ENCODE measurements at places on chromosomes 3 and 15. TPM values are rescaled to one million over a fixed set of nuclear protein-coding genes. Genes with fewer than 3 reads are reported as not detected.
A peak's percentile ranks its signal among the peaks of the same experiment; 100 is the strongest.

The STRA6 gene
- total RNA-seq, result 0.29 TPM

The ADGRG7 gene
- not detected for total RNA-seq

- peak; percentile 3 for DNase-seq
Measured at GRCh38 chr3:127216415-127217261, 23.7 kb downstream of the PRR23E start.

DNA sequence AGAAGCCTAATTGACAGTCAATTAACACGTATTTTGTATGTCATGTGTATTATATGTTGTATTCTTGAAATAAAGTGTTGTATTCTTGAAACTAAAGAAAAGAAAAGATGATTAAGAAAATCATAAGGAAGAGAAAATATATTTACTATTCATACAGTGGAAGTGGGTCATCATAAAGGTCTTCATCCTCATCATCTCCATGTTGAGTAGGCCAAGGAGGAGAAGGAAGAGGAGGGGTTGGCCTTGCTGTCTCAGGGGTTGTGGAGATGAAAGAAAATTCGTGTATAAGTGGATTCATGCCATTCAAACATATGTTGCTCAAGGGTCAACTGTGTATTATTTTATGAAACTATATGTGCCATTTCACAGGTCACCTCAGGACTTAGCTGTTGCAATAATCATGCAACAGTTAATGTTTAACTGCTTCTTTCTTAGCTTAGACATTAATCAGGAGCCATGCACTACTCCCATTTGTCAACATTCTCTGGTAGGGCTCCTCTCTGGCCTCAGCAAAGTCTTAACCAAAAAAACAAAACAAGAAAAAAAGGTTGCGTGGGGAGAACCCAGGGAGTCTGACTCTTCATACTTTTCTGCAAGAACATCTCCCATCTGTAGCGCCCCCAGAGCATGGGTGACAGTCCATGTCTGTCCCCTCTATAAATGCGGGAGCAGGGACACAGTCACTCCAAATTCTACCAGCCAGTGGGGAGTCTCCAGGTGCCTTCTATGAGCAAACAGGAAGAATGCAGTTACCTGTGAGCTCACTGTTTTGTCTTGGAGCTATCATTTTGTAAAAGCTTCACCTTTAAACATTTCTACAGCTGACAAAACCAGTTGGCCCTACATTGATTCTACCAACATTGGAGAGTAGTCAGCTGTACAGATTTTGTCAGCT lies 19.9 kb upstream of the LRRC2 start:
- no peak for DNase-seq

GRCh38 chr3:151795276-151795675 lies 18.6 kb upstream of the AADAC start:
- DNase-seq, result peak; percentile 97

DNA sequence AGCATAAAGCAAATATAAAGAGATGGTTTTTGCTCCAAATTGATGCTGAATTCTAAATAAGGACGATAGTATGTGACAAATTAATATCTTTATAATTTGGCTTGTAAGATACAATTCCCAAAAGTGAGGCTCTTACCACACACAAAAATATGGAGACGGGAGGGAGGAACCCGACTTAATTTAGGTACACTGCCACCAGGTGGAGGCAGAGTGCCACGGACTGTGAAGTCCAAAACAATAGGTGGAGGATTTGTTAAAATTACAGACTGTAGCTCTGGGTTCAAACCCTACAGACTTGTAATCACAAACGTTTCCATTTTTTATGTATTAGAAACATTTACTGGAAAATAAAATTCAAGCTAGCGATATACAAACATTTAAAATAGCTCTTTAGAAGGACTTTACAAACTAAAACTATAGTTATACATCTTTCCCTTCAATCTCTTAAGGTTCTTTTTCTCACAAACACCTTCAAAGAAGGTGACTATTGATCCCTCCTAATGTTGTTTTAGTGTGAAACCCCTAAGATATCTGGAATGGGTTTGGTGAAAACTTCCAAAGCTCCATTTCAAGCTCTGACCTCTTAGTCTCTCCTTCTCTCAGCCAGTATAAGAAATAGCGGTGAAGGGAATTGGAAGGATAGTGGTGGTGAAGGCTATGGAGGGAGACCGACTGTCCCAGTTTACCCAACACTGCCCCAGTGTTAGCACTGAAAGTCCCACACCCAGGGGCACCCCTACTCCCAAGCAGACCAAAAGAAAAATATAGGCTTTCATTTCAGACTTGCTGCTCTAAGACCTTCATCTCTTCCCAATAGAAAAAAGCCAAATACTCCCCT lies 89.7 kb downstream of the AQP9 start:
- DNase-seq, result peak; percentile 83

GRCh38 chr15:62416526-62416925 lies 251.4 kb upstream of the C2CD4B start:
- DNase-seq, result no peak

- DNase-seq, result no peak
Measured at GRCh38 chr3:161310649-161311423, 60.5 kb downstream of the SPTSSB start.

The AGBL1 gene
- total RNA-seq, result not detected

DNA sequence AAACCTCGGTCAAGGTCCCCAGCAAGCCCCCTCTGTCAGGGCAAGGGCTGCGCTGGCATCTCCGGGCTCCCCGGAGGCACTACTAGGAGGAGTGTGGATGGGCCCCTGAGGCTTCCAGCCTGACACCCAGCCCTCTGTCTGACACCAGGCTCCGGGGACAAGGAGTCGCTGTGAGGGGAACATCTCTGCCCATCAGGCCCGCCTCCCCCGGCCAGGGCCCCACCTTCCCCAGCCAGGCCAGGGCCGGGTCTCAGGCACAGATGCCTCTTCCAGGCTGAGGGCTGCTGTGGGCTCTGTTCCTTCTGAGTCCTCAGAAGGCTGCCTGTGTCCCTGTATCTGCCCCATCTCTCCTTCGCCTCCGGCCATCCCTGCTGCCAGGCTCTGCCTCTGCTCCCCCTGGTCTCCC lies 15.8 kb downstream of the CSPG4 start:
- no peak for DNase-seq

DNA sequence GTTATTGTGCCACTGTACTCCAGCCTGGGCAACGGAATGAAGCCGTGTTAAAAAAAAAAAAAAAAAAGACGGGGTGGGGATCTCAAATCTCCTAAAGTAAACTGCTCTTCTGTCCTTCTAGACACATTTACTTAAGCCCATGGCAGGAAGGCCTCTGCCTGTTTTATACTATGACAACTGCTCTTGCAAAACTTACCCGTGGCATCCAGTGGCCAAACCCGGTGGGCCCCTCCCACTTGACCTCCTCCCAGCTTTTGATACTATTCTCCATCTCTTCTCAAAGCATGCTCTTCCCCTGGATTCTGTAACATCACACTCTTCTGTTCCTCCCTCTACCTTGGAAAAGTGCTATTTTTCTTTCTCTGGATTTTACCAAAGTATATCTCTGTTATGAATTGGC lies 112.2 kb downstream of the RFTN1 start:
- no peak for DNase-seq

GRCh38 chr3:40262331-40262730 lies 47.2 kb upstream of the EIF1B start:
- no peak for DNase-seq

DNA sequence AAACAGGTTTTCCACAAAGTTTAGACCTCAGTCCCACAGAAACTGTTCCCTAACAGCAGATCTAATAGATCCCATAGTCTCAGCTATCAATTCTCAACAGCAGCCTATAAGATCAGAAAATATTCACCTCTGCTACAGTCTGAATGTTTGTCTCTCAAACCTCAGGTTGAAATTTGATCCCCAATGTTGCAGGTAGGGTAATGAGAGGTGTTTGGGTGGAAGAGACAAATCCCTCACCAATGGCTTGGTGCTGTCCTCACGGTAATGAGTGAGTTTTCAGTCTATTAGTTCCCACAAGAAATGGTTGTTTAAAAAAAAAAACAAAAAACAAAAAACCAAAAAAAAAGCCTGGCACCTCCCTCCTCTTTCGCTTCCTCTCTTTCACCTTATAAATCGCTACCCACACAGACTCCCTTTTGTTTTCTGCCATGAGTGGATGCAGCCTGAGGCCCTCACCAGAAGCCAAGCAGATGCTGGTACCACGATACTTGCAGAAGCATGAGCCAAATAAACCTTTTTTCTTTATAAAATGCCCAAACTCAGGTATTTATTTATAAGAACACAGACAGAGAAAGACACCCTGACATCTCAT lies 14.2 kb downstream of the ZNF280D start:
- no peak for DNase-seq

The RHCG gene
- not detected for total RNA-seq

DNA sequence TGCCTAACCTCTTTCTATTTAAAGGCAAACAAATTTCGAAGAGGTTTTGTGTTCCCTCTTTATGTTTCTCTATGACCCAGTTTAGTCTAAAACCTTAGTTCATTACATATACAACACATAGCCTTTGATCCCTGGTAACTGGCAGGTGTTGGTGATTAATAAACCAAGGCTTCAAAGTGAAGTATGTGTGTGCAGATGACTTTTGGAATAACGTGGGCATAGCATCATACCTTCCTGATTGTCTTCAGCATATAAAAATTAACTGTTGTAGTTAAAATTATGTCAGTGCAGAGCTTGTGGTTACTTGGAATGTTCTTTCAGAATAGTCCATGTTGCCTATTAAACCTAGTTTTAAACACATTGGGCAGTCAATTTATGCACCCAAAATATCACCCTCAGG lies 608.3 kb downstream of the ROBO2 start:
- no peak for DNase-seq

DNA sequence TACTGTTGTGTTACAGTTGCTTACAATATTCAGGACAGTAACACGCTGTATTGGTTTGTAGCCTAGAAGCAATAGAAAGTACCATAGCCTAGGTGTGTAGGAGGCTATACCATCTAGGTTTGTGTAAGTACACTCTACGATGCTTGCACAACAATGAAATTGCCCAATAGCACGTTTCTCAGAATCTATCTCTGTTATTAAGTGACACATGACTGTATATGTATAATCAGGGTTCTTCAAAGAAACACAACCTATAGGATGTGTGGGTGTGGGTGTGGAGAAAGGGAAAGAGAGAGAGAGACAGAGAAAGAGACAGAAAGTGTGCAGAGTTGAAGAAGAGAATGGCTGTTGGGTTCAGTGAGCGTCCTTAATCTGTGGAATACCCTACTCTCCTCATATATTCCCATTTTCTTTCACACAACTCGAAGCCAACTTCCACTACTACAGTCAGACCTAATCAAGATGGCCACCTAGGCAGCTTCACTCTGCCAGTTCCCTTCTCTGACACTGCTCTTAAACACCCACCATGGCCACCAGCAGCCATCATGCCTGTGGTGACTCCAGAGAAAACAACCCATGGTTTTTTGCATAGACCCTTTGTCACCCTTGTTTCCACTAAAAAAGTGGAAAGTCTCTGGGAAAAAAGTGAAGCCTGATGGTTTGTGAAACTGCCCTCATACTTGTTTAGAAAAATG lies 5.8 kb upstream of the PPP4R2 start:
- DNase-seq, result no peak

GRCh38 chr3:119310071-119310470 lies 15.9 kb downstream of the ARHGAP31 start:
- peak; percentile 81 for DNase-seq

The AADACL2 gene
- total RNA-seq, result not detected

DNA sequence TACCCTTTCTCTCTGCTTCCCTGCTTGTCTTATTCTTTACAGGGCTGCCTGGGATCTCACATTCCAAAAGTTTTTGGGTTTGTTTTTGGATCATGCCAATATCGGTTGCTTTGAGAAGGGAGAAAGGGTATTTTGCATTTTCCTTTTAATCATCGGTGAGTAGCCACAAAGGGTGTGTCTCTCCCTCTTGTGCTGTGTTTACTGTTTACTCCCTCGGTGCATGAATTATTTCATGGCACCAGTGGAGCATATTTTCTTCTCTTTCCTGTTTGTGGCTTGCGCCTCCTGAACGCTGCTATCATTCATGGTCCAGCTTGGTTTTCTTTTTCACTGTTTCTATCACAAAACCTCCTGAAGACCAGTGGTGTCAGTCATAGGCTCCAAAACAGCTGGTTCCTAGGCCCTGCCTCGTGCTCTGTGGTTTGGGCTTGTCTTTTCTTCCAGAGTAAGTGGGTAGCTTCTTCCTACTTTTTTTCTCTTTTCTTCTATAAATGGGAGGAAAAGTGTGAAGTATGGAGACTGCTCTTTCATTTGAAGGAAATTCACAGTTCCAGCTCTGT lies 54.9 kb downstream of the IGF1R start:
- no peak for DNase-seq

GRCh38 chr15:63264688-63265293 lies 12.6 kb upstream of the APH1B start:
- no peak for DNase-seq

The TUSC7 gene
- total RNA-seq, result not detected

- DNase-seq, result no peak
Measured at GRCh38 chr15:79233236-79233635, 49.3 kb upstream of the ANKRD34C start.

The LRRC34 gene
- total RNA-seq, result 3.8 TPM

GRCh38 chr3:127754411-127755304 lies 67.7 kb downstream of the MGLL start:
- no peak for DNase-seq

DNA sequence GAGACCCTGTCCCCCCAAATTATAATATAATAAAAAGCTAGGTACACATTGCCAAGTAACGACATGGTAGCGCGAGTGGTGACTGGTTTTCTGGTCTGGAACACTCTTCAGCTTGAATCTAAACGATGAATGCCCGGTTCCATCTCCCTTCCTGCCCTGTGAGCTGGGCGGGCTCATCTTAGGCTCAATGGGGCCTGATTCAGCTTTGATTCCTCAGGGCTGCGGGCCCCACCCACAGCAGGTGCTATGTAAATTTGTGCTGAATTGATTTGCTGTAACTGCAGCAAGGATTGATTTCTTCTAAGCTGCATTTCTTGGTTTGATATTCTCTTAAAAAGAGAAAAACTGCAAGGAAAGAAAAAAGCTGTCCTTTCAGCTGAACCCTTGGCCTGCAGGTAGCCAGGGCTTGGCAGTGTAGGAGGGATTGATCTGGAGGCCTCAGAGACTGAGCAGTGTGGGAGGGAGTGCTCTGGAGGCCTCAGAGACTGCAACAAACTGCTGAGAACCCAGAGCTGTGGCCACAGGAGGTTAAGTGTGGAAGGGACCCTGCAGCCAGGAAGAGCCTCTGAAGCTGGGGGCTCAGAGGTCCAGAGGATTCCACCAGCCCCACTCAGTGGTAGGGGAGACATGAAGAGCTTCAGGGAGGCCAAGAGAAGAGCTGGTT lies 231.6 kb downstream of the XXYLT1 start:
- DNase-seq, result no peak

DNA sequence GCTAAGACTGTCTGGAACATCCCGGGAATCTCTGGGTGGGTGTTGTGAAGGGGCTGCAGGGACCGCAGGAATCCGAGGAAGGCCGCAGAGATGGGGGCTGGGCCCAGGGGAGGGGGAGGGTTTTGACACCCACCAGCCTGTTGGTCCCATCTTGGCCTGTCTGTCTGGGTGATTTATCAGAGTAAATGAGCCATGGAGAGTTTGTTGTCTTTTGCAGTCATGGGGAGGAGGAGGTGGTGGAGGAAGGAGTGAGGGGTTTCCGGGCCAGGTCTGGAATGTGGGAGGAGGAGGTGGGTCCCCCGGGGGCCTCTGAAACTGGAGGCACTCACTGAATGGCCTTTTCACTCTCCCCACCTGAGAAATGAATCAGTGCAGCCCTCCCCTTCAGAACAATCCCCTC lies 11.5 kb downstream of the SEMA3F start:
- DNase-seq, result peak; percentile 58
